ENCODE measurements at places on chromosomes 2 and 18.

DNA sequence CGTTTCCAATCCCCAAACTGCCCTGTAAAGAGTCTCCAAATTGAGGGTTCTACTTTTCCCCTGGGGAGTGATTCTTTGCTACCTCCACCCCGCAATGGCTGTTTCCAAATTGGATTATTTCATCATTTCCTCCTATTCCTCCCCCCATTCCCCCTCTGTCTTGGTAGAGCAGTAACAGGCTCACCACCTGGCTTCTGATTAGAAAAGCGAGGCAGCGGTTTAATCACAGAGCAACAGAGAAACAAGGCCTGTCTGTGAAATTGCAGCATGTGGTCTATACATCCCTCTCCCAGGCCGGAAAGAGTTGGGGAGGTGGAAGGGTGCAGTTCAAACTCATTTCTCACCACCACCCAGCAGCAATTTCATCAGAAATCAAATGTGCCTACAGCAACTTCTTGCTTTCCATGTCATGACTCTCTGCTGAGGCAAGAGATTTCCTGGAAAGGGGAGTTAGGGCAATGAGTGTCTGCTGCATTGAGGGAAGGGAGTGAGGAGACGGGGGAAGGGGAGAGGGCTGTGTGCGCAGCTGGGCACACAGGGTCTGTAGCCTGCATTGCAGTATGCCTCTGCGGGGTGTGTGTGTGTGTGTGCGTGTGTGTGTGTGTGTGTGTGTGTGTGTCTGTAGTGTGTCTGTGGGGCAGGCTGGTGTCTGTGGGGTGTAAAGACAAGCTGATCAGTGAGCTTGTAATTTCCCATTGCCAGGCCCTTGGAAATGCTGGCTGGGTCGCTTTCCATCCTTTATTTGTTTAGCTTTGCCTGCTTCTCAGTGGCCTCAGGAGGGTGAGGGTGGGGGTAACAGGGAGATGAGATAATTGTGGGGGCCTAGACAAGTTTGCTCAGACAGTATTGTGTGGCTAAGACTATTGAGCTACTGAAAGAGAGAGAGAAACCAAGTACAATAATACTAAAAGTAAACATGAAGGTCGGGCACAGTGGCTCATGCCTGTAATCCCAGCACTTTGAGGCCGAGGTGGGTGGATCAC lies 13.5 kb upstream of the IGFBP2 start:
- DNase-seq: no peak

DNA sequence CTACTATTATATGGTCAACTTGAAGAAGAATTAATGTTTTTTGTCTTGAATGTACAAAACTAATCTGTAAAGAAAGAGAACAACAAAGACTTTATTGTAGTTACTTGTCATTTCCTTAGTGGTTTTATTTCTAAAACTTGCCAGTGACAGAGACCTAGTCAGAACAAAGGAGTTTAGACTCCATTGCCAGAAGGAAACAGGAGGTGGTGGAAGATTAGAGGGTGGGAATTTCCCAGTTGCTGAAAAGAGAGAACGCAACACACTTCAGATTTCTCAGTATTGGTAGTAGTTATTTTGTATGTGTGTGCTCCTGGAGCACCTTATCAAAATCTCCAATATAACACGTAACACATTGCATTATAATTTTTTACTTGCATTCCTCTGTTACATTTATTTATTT lies 81.4 kb downstream of the CDCA7 start:
- DNase-seq: no peak

DNA sequence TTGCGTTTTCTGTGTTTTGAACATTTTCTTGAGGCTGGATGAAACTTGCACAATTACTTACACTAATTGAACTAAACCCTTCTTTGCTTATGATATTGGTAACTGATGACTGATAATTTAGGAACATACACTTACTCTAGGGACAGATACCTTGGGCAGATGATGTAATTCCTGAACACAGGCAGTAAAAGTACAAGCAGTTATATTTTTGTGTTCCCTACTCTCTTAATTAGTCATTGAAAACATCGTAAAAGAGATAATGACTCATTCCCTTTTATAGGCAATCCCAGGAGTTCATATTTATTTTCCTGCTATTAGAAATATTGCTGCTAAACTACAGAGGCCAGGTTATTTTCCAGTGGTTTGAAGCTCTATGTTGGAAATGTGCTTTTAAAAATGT lies 46.4 kb downstream of the CCDC85A start:
- no peak for DNase-seq

DNA sequence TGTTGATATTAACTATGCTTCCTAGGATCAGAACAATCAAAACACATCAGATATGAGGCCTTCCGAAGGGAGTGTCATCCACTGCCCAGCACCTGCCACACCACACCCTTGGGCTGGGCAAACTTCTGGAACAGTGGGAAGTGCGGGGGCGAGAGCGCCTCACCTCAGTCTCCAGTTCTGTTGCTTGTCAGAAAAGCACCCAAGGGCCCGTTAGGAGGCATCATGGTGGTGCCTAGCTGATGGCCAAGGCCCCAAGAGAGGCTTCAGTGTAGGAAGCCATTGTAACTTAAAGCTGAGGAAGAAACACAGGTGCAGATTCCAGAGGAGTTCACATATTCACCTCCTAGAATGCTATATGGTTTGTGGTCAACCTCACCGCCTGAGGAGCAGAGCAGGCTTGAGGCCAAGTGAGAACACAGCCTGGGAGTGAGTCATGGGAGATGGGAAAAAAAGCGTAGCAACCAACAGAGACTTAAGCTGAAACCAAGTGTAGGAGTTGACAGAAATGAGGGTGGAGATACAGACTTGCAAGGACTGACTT lies 85.1 kb upstream of the ATL2 start:
- no peak for DNase-seq

DNA sequence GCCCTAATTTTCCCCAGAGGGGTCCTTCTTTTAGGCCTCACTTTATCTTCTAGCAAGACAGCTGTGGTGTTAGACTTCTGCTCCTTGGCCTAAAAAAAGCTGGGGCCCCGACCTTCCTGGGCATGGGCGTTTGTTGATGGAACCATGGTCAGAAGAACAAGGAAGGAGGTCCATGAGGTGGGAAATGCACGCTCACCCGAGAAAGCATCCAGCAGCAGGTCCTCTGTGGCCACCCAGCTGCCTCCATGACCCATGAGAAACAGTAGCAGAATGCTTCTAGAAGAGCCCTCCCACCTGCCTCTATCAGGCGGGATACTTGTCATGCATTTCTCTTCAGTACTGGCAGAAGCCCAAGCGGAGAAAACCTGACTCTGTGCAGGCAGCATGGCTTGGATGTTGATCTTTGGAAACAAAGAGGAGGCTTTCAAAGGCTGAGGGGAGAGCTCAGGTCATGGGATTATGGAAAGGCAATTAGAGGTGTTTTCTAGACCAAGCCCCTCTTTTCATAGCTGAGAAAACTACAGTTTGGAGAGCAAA lies 249.1 kb downstream of the FAM210A start:
- DNase-seq: no peak

GRCh38 chr2:2245500-2245899 lies 85.6 kb downstream of the MYT1L start:
- DNase-seq: no peak

- DNase-seq: no peak
These were observed 13.4 kb downstream of the ALPG start for GRCh38 chr2:232420073-232420454.

DNA sequence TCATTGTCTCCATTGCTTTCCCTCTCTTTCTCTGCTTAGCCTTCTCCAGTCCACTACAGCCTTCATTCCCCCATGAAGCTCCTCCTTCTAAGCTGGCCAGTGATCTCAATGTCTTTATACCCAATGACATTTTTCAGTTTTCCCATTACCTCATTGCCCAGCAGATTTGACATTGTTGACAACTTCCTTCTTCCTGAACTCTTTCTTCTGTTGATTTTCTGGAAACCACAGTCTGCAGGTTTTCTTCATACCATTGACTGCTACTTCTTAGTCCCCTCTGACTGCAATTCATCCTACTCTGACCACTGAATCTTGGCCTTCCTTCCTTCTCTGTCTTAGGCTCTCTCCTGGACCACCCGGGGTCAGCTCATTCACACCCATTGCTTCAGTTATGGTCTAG lies 22.9 kb upstream of the SPP2 start:
- DNase-seq: no peak

DNA sequence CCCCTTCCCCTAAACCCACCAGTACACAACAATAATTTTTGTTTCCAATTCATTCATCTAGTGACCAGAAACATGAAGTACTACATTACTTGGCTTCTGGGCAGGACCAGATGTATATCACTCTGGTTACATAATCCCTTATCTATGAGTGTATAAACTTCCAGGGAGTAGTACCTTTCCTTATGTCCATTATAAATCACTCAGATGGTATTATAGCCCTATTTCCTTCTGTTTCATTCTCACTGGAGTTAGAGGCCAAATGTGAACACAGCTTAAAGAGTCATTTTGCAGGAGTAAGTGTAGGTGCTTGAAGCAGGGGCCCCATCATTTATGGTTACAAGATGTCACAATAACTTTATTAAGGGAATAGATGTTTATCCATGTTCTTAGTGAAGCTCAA lies 894.4 kb upstream of the NXPH2 start:
- no peak for DNase-seq

GRCh38 chr2:181602017-181602416 lies 54.9 kb downstream of the CERKL start:
- DNase-seq: no peak

DNA sequence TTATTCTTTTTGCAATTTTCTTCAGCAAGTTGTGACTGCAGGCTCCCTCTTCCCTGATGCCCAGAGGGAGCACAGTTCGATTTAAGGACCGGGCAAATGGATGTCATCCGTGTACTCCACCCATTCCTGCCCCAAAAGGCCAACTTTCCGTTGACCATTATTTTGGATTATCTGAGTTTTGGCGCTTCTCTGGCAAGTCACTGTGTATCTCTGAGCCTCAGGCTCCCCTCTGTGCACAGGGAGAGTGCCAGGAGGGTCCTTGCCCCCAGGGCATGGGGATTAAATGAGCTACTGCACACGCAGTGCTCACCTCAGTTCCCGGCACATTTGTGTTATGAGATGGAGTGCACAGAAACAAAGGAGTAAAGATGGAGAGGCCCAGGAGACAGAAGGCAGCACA lies 41.4 kb upstream of the HDAC4 start:
- no peak for DNase-seq

GRCh38 chr2:161165266-161165665 lies 5.0 kb downstream of the TANK start:
- DNase-seq: no peak

- DNase-seq: no peak
These were observed 5.0 kb downstream of the LDLRAD4 start for GRCh38 chr18:13223311-13224143.

- DNase-seq: no peak
These were observed at the start of gene PAX8 for GRCh38 chr2:113278742-113279139. TSS of gene PAX8 (minus strand) at chr2:113278921. CDS start at chr2:113278394, 527 bp downstream.

DNA sequence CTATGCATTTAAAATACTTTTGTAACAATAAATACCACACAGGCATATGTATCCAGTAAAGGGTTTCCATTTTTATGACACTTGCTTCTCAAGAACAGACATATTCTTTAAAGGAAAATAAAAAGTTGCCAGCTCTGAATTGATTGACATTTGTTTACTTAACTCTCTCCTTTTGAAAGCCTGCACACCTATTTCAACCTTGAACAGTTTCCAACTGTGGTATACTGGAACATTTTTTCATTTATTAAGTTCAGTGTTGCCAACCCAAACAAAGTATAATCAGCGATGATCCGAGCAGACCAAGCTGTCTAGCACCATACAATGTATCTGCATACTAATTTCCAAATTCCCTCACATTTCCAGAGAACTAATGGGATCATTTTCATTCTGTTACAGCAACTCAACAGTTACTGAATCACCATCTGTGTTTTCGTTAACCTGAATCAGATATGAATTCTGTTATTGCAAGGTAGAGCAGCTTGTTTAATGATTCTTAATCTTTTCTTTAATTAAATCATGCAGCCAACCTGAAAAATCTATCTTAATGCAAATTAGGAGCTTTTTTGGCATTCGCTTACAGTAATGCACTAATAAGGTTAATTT lies 725.5 kb upstream of the ZEB2 start:
- DNase-seq: no peak

GRCh38 chr18:79169958-79170555 lies 100.9 kb downstream of the ATP9B start:
- DNase-seq: no peak

GRCh38 chr2:132774189-132774588 lies 104.2 kb upstream of the LYPD1 start:
- DNase-seq: no peak

- DNase-seq: no peak
These were observed 29.6 kb downstream of the TCF7L1 start for GRCh38 chr2:85162746-85163301.

DNA sequence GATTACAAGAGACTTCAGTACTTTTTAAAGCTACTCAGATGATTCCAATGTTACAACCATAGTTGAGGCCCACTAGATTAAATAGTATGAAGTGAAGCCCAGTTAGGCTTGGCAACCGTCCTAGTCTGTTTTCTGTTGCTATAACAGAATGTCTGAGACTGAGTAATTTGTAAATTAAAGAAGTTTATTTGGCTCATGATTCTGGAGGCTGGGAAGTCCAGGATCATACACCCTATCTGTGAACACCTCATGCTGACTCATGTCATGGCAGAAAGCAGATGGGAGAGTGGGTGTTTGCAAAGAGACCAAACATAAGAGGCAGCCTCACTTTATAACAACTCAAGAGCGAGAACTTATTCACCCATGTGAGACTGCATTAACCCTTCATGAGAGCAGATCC lies 63.1 kb downstream of the CCDC150 start:
- no peak for DNase-seq

GRCh38 chr2:69389271-69389670 lies 2.2 kb upstream of the GFPT1 start:
- DNase-seq: no peak

DNA sequence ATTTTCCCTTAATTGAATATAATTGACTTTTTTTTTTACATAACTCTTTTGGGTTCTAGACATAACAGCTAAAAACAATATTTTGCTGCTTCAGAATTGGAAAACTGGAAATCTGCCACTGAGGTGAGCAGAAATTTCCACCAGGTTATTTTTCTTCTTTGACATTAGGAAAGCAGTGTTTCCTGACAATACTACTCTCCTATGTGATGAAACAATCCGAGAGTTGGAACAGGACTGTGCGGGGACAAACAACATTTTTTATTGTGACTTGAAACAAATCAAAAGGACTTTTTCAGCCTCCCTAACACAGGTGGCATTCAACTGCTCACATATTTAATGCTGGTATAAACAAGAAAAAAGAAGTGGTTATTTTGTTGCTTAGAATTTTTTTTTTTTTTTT lies 237.2 kb downstream of the RNF152 start:
- DNase-seq: no peak

DNA sequence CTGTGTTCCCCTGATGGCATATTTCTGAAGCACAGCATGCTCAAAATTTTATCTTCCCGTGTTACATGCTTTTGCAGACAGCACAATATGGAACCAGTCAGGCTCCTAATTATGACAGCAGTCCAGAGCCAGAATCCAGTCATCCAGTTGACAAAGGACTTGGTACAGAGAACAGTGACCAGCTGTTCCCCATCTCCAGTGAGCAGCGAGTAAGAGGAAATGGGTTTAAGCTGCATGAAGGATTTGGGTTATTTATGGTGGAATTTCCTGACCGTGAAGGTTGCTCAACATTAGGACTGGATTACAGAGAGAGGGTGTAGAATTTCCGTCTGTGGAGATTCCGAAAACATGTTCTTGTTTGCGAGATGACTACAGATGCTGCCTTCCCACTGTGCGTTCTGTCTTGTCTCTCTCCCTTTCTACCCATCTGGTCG lies 24.4 kb downstream of the SGPP2 start:
- DNase-seq: no peak
